ENCODE measurements at places on chromosomes 16 and 17. TPM values are rescaled to one million over a fixed set of nuclear protein-coding genes. Genes with fewer than 3 reads are reported as not detected.

The GALK1 gene
- total RNA-seq: 37.4 TPM

The KRTAP1-5 gene
- total RNA-seq: not detected

The PRSS27 gene
- 2.2 TPM for total RNA-seq

The TVP23A gene
- total RNA-seq: not detected

The HS3ST2 gene
- not detected for total RNA-seq

The NPIPA8 gene
- total RNA-seq: 0.94 TPM

The SECTM1 gene
- 1.4 TPM for total RNA-seq

The FOXF1 gene
- total RNA-seq: not detected

The KRTAP9-2 gene
- not detected for total RNA-seq

The AATK gene
- 0.17 TPM for total RNA-seq

The OTOP3 gene
- not detected for total RNA-seq

The PYY gene
- not detected for total RNA-seq

The TPSG1 gene
- total RNA-seq: not detected

The RPL19 gene
- total RNA-seq: 4,180 TPM

The IFI35 gene
- 19.8 TPM for total RNA-seq

The CDH15 gene
- not detected for total RNA-seq

The TBC1D3C gene
- total RNA-seq: not detected

The SRCIN1 gene
- 2.4 TPM for total RNA-seq

The TBC1D3I gene
- 0.46 TPM for total RNA-seq

The RNF112 gene
- 0.98 TPM for total RNA-seq

The ACSM5 gene
- not detected for total RNA-seq

The TNFRSF17 gene
- not detected for total RNA-seq

The GH2 gene
- not detected for total RNA-seq

The ZKSCAN2 gene
- 2.3 TPM for total RNA-seq

The MPP3 gene
- 19.4 TPM for total RNA-seq

The NAA38 gene
- total RNA-seq: 244 TPM

The CES1 gene
- total RNA-seq: 52.0 TPM

The CLDN9 gene
- 0.32 TPM for total RNA-seq

The NME1 gene
- total RNA-seq: 696 TPM

The PABPN1L gene
- not detected for total RNA-seq

The KIFC3 gene
- total RNA-seq: 179 TPM

The SMPD3 gene
- total RNA-seq: 0.32 TPM

The EVI2A gene
- not detected for total RNA-seq

The RTN4RL1 gene
- total RNA-seq: 7.3 TPM

The POLDIP2 gene
- total RNA-seq: 124 TPM

The EPN3 gene
- 0.28 TPM for total RNA-seq

The KCNJ18 gene
- total RNA-seq: not detected

The WFIKKN2 gene
- not detected for total RNA-seq

The KRTAP17-1 gene
- not detected for total RNA-seq

The TM4SF5 gene
- total RNA-seq: 1.2 TPM

The TEX19 gene
- 0.41 TPM for total RNA-seq

The STAC2 gene
- 0.93 TPM for total RNA-seq

The CD300LG gene
- total RNA-seq: not detected

The CD19 gene
- not detected for total RNA-seq

The NEUROD2 gene
- total RNA-seq: 0.18 TPM

The CMTM2 gene
- not detected for total RNA-seq

The CSF3 gene
- total RNA-seq: 0.21 TPM

The PRDM7 gene
- not detected for total RNA-seq

The ITGB3 gene
- 5.1 TPM for total RNA-seq

The TMEM88 gene
- total RNA-seq: 0.45 TPM

The CASKIN1 gene
- 0.56 TPM for total RNA-seq

The P2RX5 gene
- total RNA-seq: 23.8 TPM

The COX4I1 gene
- total RNA-seq: 668 TPM

The CTRB1 gene
- not detected for total RNA-seq

The KRT32 gene
- total RNA-seq: not detected
